ENCODE measurements at places on chromosomes 13 and 19.
A peak's percentile ranks its signal among the peaks of the same experiment; 100 is the strongest.

DNA sequence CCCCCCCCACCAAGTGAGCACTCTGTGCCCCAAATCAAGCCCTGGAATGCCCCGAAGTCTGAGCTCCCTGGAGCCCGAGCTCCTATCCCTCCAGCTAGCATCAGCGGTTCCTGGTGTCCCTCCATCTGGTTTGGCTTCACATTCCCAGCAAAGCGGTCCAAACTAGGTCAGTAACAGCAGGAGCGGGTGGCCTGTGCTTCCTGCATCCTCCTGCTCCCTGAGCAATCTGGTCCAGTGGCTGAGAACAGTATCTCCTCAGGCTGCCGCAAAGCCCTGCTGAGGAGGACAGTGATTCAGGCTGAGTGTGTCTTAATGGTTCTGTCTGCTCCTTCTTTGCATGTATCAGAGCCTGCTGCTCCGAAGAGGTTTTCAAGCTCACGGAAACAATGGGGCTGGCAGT lies 25.9 kb downstream of the RASL11A start:
- DNase-seq: no peak

GRCh38 chr13:49608651-49609331 lies 19.5 kb upstream of the ARL11 start:
- no peak for DNase-seq

DNA sequence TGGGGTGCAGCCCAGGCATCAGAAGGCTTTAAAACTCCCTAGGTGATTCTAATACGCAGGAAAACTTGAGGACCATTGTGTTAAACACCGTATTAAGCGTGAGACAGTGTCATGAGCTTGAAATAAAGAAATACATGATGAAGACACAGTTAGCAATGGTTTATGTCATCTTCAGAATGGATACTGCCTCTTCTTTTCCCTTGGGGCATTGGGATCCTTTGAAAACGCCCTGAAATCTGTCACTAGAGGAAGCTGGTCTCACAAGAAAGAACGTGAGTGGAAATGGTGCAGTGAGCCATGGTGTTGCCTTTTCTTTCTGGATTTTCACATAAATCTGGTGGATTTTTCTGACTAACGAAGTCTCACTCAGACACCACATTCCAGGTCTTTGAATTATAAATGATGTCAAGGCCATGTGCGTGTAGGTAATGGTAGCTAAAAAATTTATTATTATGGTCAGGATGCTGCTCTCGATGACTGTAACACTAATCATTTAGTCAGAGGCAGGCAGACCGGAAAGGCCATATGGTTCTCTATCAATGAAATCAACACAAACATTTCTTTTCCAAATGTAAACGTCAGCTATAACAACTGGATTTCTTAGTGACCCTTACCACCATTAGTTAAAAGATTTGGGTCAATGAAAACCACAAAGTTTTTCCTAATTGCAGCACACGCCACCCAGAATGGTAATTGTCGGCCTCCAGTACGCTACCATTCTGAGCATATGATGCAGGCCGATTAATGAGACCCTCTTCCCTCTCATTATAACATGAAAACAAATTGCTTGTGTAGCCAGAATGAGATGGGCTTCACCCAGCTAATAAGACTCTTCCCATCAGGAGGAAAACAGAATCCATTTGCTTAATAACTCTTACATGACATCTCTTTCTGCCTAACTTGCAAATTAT lies 105.6 kb downstream of the SLC7A1 start:
- no peak for DNase-seq

GRCh38 chr13:45508776-45509175 lies 44.0 kb downstream of the COG3 start:
- DNase-seq: no peak

GRCh38 chr13:25280396-25280795 lies 6.9 kb downstream of the MTMR6 start:
- no peak for DNase-seq

DNA sequence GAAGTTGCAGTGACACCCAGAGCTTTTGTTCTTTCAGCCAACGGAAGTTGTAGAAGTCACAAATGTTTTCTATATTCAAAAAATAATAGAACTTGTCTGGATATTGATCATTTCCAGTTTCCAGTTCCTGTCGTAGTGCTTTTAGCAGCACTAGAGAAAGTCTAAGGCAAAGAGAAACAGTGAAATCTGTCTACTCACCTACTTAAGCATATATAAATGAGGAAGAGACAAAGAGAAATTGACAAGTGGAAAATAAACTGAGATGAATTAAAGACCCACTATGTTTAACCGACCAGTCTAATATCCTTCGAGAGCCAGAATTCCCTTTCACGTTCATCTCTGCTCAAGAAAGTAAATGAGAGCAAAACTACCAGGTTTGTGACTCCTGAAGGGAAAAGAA lies 36.7 kb downstream of the DACH1 start:
- no peak for DNase-seq

DNA sequence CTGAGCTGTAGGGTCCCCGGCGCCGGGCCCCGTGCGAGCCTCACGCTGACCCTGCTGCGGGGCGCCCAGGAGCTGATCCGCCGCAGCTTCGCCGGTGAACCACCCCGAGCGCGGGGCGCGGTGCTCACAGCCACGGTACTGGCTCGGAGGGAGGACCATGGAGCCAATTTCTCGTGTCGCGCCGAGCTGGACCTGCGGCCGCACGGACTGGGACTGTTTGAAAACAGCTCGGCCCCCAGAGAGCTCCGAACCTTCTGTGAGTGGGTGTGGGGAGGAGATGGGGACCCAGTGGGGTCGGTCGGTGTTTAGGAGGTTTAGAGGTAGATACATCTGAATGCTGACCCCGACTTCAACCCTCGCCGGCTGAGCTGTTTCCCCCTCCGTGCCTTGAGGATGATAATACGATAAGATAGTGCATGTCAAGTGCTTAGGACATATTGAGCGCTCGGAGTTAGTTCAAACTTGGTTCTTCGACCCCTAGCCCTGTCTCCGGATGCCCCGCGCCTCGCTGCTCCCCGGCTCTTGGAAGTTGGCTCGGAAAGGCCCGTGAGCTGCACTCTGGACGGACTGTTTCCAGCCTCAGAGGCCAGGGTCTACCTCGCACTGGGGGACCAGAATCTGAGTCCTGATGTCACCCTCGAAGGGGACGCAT lies 1.9 kb downstream of the ICAM5 start:
- no peak for DNase-seq

DNA sequence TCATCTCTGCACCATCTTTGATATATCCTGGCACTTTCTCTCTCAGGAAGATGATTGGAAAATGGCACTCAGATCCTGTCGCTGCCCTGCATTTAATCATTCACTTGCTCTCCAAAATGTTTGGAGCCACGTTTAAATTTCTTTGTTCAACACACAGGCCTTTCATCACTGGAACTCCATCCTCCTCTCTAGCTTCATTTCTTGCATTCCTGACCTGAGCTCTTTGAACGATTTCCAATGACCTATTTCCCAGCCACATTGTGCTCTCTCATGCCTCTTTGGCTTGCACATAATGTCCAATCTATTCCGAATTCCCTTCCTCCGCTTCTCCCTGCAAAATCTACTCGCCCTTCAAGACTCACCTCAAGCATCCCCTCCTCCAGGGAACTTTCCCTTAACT lies 287.4 kb upstream of the NBEA start:
- no peak for DNase-seq

GRCh38 chr19:46944918-46945628 lies 74.6 kb upstream of the NPAS1 start:
- peak; percentile 91 for DNase-seq

DNA sequence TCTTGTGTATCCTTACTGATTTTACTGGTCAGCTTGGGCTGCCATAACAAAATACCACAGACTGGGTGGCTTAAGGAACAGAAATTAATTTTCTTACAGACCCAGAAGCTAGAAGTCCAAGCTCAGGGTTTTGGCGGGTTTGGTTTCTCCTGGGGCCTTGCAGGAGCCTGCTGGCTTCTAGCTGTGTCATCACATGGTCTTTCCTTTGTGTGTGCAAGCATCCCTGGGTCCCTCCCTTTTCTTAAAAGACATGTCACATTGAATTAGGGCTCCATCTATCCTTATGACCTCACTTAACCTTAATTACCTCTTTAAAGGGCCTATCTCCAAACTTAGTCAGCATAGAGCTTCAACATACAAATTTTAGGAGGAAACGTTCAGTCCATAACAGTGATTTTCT lies 23.4 kb downstream of the UBAC2 start:
- DNase-seq: no peak

GRCh38 chr19:15354566-15355296 lies 22.4 kb upstream of the BRD4 start:
- no peak for DNase-seq

GRCh38 chr13:98650396-98651107 lies 73.6 kb upstream of the STK24 start:
- DNase-seq: no peak

GRCh38 chr13:40613192-40613818 lies 53.1 kb downstream of the FOXO1 start:
- peak; percentile 33 for DNase-seq

GRCh38 chr19:49224879-49225278 lies 67.3 kb downstream of the TRPM4 start:
- DNase-seq: peak; percentile 49

DNA sequence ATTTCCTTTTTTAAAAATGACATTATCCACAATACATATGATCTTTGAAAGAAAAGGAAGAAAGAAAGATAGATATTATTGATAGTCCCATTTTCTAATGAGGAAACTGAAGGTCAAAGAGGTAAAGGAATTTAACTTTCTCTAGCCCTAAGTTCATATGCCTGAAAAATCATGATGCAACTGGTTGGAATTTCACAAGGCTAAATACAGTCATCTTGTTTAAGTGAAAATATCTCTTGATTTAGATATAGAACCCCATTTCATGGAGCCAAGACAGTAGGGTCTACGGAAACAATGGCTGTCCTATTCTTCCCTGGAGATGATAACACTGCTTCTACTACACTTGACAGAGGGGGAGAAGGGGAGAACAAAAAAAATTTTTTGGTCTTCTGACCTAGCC lies 366.2 kb downstream of the DNAJC15 start:
- DNase-seq: peak; percentile 58

- no peak for DNase-seq
These were observed 55.4 kb downstream of the LRRC63 start for GRCh38 chr13:46267166-46267565.

DNA sequence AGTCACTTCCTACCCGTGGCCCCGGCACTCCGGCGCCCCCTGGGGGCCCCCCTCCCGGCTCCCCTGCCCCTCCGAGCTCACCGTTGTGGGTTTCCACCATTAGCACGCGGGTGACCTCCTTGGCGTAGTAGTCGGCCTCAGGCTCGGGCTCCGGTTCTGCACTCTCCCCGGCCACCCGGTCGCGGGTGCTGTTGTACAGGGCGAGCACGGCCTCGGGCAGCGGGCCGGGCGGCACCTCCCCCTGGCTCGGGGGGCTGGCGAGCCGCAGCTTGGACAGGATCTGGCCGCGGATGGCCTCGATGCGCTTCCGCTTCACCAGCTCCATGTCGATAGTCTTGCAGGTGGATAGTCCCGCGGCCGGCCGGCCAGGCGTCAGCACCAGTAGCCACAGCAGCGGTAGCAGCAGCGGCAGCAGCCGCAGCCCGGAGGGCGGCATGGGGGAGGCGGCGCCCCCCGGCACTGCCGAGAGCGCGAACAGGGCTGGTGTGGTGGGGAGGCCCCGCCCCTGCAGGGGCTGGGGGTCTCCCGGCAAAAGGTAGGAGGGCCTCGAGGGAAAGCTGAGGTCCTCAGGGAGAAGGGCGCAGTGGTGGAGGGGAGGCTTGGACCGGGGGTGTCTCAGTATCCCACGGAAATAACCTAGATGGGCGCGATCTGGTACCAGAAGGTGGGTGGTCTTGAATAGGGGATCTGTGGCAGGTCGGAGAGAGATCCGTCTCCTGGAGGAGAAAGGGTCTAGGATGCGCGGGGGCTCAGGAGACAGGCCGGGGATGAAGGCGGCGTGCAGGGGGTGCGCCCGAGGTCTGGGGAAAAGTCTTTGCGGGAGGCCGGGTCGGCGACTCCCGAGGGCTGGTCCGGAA lies 885 bp downstream of the TGFB1 start:
- no peak for DNase-seq

GRCh38 chr19:44548736-44549135 lies 19.3 kb upstream of the CEACAM20 start:
- DNase-seq: no peak

DNA sequence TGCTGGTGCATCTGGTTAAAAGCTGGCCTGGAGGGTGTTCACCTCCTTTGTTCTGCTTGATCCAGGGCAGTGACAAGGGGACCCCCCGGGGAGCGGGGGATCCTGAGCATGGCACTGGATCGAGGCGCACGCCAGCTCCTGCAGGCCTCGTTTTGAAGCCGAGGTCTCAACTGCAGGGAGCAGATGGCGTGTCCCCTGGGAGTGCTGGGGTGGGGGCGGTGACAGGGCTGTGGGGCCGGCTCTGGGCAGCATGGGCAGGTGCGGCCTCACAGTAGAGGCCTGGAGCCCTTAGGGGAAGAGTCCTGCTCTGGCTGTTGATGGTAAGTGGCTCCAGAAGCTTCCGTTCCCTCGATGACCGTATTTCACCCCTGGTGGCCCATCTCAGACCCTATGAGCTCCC lies 51.8 kb downstream of the CRTC1 start:
- DNase-seq: no peak

- no peak for DNase-seq
These were observed 3.0 kb upstream of the GRAMD1A start for GRCh38 chr19:34997071-34997617.

DNA sequence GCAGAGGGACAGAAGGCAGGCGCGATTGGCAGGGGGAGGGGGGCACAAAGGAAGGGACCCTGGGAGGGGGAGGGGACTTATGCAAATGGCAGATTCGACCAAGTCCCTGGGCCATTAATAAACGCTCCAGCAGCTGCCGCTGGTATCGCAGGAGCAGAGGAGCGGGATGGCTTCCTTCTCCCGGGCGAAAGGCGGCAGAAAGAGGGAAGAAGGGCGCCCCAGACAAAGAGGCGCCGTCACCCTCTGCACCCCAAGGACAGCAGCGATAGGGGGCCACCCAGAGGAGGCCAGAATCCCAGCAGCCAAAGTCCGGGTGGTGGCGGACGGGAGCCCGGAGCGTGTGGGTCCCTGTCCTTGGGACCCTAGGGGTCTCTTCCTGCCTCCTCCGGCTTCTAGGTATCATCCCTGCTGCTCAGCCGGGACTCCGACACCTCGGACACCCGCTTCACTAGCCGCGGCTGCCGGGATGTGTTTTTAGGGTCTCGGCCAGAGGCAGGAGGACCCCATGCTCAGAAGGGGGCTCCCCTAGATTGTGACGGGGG lies 1.9 kb downstream of the PTPRS start:
- DNase-seq: peak; percentile 40

DNA sequence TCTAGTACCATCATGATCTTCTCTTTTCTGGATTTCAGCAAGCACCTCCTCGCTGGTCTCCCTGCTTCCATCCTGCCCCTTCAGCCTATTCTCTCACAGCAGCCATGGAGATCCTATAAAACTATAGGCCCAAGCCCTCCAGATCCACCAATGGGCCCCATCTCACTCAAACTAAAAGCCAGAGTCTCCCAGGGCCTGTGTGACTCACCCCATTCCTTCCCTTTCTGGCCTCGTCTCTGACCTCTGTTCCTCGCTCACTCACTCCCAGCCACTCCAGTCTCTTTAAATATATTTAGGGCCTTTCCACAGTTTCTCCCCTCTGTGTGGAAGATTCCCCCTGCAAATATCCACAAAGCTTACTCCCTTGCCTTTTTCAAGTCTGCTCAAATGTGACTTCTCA lies 89.7 kb downstream of the HSPH1 start:
- no peak for DNase-seq
